NCI-H187 (cell line): ENCODE measurements at places on chromosomes 12 and 14.

- no peak for DNase-seq
Measured at GRCh38 chr12:7303230-7303629, 642 bp upstream of the ACSM4 start.

- DNase-seq = no peak
Measured at GRCh38 chr12:11638315-11638916, 11.1 kb upstream of the ETV6 start.

DNA sequence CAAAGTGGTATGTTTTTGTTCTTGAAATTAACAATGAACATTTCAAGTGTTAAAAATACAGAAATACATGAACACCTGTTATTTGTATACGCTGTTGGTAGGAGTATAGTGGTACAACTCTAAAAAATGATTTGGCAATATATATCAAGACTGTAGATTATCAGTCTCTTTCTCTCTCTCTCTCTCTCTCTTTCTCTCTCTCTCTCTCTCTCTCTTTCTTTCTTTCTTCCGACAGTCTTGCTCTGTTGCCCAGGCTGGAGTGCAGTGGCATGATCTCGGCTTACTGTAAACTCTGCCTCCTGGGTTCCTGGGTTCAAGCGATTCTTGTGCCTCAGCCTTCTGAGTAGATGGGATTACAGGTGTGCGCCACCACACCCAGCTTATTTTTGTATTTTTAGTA, 12.6 kb downstream of the HEBP1 start:
- no peak for DNase-seq

GRCh38 chr12:6534695-6534944, 303 bp downstream of the GAPDH start:
- no peak for DNase-seq

DNA sequence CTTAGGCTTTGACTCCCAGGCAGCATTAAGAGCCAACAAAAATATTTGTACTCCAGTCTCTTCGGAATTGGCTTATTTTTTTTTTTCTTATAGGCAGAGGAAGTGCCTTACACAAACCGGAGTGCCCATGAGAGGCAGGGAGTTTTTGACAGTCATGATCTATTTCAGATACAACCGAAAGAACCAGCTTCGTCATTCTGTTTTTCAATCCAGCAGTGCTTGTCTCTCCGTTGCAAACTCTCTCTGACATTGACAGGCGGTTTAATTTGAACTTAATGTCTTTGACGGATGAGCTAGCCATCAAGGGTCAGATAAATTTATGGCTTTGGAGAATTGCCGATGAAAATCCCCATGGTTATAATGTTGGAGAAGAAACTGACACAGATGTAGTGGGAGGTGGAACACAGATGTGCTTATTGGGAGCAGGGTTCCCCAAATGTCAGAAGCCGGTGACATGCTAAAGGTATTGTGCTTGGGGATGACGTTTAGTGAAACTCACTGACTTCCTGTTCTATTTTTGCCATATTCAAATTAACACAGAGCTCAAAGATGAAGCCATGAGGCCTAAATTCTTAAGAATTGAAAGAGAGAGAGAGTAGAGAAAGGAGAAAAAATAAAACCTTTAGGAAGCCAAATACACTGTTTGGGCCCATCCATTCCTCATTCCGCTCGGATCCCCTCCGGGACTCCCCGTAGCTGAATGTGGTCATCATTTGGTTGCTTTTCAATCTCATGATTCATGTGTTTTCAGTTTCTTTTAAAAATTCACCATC, 59.7 kb downstream of the PLXNC1 start:
- no peak for DNase-seq
